Motor neuron (in vitro differentiated cells): ENCODE measurements at places on chromosomes 3 and 15. TPM values are rescaled to one million over a fixed set of nuclear protein-coding genes. Genes with fewer than 3 reads are reported as not detected.

The TMC3 gene
- total RNA-seq = 0.24 and 0.43 TPM in 2 replicates

DNA sequence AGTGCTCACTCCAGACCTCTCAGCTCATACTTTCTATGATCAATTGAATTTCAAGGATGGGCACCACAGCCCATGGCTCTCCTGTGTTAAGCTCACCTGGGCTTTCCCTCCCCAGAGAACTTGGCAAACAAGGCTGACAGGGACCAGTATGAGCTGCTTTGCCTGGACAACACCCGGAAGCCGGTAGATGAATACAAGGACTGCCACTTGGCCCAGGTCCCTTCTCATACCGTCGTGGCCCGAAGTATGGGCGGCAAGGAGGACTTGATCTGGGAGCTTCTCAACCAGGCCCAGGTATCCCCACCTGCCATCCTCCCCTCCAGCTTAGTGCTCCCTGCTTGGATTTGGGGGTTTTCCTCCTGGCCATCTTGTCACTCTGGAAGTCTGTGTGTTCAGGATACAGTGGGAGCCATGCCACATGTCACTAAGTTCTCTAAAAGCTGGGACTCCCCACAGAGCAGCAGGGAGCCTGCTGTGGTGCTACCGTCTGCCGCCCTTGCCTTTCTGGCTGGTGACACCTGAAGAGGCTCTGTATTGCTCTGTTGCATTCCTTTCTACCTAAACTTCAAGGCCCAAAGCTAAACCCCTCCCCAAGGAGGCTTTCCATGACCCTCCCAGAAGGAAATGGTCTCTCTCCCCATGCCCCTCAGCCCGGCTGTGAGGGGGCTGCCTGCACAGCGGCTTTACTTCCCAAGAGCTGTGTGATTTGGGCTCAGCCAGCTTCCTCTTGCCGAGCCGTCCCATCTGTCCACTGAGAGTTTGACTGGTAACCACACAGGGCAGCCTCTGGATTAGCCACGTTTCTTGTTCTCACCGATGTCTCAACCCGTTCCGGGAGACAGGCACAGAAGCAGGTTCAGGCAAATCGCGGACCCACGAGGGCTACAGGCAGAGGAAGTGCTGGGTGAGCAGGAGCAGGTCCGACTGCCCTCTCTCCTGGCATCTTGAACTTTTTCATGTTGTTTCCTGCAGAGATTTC, 10.8 kb downstream of the TF start:
- ATAC-seq = no peak

- no peak for ATAC-seq
These were observed 8.6 kb upstream of the CSK start for GRCh38 chr15:74773329-74773728.

GRCh38 chr3:155385896-155386625, 92.6 kb upstream of the STRIT1 start:
- ATAC-seq = no peak

DNA sequence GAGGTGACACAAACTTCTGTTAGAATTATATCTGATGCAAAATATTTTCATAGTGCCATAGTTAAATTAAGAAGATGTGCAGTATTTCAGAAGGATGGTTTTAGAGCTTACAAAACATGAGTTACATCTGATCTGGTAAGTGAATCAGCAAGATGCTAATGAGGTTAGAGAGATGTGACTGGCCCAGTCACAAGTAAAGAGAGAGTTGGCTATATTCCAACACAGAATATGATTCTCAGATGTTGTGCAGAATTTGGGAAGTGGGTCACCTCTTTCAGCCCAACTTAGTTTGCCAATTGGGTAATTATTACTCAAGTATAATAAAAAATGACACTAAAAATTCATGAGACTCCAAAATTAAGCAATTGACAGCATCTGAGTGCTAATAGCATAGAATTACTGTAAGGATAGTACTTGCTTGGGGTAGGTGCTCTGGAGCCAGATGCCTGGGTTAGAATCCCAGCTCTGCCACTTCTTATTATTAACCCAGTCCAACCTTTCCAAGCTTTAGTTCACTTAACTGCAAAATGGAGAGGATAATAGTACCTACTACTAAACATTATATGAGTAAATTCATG, 30.8 kb downstream of the P2RY1 start:
- ATAC-seq = no peak

The PLXND1 gene
- 5.0 and 6.4 TPM in 2 replicates for total RNA-seq

DNA sequence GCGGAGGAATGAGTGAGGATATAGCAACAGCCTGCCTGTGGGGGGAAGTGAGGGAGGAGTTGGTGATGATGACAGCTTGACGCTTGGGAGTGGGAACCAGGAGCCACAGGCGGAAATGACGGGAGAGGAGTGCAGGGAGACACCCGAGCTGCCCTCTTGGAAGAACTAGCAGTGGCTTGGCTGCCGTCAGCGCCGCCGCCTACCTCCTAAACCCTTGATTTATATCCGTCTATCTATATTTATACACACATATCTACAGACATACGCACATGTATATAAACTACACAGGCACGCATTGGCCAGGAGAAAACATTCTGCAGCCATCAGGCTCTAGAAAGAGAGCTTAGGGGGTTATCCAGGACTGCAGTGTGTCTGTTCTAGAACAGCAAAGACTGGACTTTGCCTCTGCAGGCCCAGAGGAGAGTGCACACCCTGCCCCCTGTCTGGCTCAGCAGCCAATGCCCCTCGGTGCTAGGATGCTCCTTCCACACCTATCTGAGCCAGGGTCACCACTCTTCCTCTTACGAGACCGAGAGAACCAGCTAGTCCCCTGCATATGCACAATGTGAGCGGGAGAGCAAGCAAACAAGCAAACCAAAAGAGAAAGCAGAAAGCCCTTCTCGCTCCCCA, 45.3 kb upstream of the MAGEF1 start:
- peak; percentile 81 for ATAC-seq

DNA sequence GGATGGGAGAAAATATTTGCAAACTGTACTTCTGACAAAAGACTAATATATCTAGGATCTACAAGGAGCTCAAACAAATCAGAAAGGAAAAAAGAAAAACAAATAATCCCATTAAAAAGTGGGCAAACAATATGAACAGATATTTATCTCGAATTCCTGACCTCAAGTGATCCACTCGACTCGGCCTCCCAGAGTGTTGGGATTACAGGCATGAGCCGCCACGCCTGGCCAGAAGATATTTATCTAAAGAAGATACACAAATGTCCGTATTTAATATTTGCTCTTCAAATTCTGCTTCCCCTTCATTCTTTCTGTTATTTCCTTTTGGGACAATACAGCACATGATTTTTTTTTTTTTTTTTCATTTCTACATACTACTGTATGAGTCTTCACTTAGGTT, 151.7 kb upstream of the GRM7 start:
- ATAC-seq = no peak

The APBA2 gene
- total RNA-seq = 50.1 and 50.6 TPM in 2 replicates

DNA sequence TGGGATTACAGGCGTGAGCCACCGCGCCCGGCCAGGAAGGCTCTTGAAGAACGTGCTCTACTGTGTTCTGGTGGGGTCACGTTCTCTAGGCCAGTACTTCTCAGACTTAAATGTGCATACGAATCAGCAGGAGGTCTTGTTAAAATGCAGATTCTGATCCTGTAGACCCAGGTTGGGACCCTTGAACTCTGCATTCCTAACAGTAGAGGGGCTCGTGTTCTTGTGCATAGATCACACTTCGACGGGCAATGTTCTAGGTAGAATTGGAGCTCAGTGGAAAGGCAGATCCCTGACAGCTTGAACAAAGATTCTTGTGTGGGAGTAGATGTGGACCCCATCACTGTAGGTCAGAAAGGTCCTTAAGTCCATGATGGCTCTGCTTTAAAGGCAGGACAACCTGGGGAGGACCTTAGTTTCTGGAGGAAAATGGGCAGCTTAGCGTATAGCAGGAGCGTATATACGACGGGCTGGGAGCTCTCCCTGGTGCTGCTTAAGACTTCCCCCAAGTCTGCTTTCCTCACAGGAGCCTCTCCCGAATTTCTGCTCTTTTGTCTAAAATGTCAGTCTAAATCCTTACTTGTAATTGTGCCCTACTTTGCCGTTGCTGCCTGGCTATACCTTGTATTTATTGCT, 16.9 kb upstream of the FAM81A start:
- no peak for ATAC-seq

GRCh38 chr3:183099838-183100204, 525 bp upstream of the MCCC1 start:
- ATAC-seq = no peak

GRCh38 chr3:172125963-172126457, 86.6 kb downstream of the FNDC3B start:
- ATAC-seq = peak; percentile 76

The HIGD2B gene
- not detected in 2 replicates for total RNA-seq

- ATAC-seq = no peak
These were observed 37.4 kb downstream of the ST6GAL1 start for GRCh38 chr3:186967686-186968085.

- ATAC-seq = peak; percentile 77
These were observed 40.0 kb upstream of the FAM3D start for GRCh38 chr3:58706395-58707167.

- ATAC-seq = no peak
These were observed 16.9 kb downstream of the FAM43A start for GRCh38 chr3:194702545-194702944.

The TIMP4 gene
- 0.22 and 0.54 TPM in 2 replicates for total RNA-seq

- peak; percentile 62 for ATAC-seq
These were observed 908.9 kb downstream of the ROBO1 start for GRCh38 chr3:78858910-78859309.

- no peak for ATAC-seq
These were observed 22.2 kb upstream of the EID1 start for GRCh38 chr15:48855501-48856440.

GRCh38 chr3:56858331-56858730, 56.6 kb upstream of the ARHGEF3 start:
- no peak for ATAC-seq

The CHRM5 gene
- 0.90 and 1.1 TPM in 2 replicates for total RNA-seq

DNA sequence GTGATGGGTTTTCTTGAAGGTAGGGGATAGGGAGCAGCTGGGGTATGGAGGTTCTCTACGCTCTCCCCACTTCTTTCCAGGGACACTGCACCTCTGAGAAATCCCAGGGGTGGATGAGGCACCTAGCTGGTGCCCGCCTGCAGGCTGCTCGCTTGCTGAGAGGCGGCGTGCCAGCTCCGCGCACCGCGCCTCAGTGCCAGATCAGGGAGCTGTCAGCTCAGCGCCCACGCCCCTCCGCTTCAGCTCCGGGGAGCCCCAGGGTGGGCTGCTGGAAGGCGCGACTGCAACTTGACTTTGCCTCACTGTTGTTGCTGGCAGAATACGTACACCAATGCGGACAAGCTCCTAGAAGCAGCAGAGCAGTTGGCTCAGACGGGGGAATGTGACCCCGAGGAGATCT, 345.7 kb upstream of the UMPS start:
- ATAC-seq = no peak

DNA sequence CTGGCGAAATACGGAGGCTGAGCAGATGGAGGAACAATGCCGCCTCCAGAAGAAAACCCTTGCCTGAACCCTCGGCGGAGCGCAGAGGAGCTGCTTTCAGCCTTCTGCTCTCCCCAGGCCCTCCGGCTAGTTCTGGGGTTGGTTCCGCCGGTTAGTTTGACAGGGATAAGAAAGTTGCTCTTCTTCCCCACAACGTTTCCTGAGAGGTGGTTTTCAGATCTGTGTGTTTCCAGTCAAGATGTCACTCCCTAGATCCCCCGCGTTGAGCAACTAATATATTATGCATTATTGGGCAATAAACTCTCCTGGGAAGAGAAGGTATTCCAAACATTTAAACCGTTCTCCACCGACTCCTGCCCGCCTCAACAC, 551 bp downstream of the NLGN1 start:
- peak; percentile 1 for ATAC-seq

The ZNF385D gene
- 3.9 and 4.5 TPM in 2 replicates for total RNA-seq

The CAND2 gene
- 0.59 and 0.97 TPM in 2 replicates for total RNA-seq

GRCh38 chr3:70076396-70076795, 76.9 kb downstream of the SAMMSON start:
- no peak for ATAC-seq

- ATAC-seq = no peak
These were observed 37.2 kb upstream of the CPB1 start for GRCh38 chr3:148790370-148790769.

GRCh38 chr3:46112984-46113383, 85.7 kb upstream of the XCR1 start:
- ATAC-seq = no peak

- no peak for ATAC-seq
These were observed 47.4 kb downstream of the ZNF717 start for GRCh38 chr3:75737831-75738493.

The LIPH gene
- 0.11 and 0.25 TPM in 2 replicates for total RNA-seq

GRCh38 chr3:193981504-193981903, 154.4 kb upstream of the HES1 start:
- ATAC-seq = no peak

The LRRC15 gene
- 0.26 and 0.38 TPM in 2 replicates for total RNA-seq

The CACNA2D2 gene
- 4.6 and 5.0 TPM in 2 replicates for total RNA-seq

The FBXW12 gene
- 0.15 TPM in 1 of 2 replicates, not detected in the other for total RNA-seq
